CD4-positive, alpha-beta T cell treated with Interleukin-15 for 4 hours (primary cell): ENCODE measurements at places on chromosomes 12 and 14.

- no peak for DNase-seq
Measured at GRCh38 chr12:108879615-108880254, at the start of gene DAO. TSS of gene DAO (plus strand) at chr12:108880092. CDS start at chr12:108885007, 4,915 bp downstream.

DNA sequence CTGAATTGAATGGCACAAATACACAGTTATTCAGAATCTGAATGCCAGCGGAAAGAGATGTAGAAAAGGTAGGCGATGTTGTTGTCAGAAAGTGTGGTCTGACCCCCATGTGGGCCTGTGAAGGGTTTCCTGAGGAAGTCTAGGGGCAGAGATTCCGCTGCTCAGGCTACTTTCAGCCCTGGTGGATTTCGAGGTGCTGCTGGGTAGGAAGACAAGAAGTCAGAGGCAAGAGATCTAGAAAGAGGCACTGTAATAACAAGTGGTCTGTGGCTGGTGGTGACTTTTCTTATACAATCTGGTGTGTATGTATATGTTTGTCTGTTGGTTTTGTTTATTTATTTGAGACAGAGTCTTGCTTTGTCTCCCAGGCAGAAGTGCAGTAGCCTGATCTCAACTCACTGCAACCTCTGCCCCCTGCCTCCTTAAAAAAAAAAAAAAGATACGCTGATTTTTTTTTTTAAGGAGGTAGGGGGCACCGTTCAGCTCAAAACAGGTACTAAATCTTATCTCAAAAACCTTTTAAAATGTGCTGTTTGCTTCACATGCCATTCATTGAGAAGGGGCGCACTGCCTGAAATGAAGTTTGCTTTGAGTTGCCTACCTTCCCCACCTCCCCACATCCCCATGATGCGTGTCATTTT, 27.1 kb upstream of the MANSC4 start:
- peak; percentile 12 for DNase-seq

DNA sequence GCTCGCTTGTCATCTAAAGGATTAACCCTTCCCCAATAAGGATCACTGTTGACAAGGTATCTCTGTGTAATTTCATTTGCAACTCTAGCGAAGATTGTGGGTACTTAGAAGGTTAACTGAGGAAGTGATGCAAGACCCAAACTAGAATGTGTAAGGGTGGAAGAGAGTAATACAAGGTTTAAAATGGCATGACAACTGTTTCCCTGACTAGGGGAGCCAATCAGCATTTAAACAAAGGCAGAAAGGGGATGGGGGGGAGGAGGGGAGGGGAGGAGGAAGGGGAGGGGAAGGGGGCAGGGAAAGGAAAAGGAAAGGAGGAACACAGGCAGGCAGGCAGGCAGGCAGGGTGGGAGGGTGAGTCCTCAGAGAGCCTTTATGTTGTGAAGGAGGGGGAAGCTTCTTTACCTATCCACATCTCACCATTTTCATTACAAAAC, 31.1 kb downstream of the NRDE2 start:
- no peak for DNase-seq

DNA sequence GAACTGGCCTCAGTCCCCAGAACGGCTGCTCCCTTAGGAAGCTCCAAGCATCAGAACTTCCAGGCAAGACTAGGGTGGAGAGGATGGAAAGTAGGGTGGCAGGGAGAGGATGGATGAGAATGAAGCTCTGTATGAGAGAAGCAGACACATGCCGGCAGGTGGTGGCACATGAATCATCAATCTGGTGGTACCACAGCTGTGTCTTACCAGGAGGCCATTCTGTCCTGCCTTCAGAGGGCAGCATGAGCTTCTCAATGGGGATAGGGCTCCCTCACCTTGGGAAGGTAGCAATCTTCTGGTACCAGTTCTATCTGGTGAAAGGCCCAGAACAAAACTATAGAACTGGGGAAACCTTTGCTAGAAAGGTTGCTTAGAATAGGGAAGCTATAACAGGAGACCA, 55.4 kb upstream of the PYGL start:
- no peak for DNase-seq

GRCh38 chr12:10749700-10750384, 26.7 kb upstream of the YBX3 start:
- peak; percentile 82 for DNase-seq

DNA sequence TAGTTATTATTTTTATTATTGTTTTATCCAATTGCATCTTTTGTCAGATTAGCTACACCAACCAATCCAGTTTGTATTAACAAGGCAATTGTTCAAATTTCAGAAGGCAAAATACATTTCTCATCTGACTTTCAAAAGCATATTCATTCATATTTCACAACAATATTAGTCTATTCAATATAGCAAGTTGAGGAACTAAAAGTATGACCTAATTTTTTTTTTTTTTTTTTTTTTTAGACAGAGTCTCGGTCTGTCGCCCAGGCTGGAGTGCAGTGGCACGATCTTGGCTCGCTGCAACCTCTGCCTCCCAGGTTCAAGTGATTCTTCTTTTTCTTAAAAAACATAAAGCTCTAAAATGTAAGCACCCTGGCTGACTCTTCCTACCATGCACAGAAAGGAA, 17.3 kb downstream of the COX14 start:
- DNase-seq, result no peak

GRCh38 chr12:39671898-39672875, 52.6 kb upstream of the ABCD2 start:
- DNase-seq, result no peak
